NCI-H1105 (cell line): ENCODE measurements at places on chromosomes 7 and 10.
A peak's percentile ranks its signal among the peaks of the same experiment; 100 is the strongest.

DNA sequence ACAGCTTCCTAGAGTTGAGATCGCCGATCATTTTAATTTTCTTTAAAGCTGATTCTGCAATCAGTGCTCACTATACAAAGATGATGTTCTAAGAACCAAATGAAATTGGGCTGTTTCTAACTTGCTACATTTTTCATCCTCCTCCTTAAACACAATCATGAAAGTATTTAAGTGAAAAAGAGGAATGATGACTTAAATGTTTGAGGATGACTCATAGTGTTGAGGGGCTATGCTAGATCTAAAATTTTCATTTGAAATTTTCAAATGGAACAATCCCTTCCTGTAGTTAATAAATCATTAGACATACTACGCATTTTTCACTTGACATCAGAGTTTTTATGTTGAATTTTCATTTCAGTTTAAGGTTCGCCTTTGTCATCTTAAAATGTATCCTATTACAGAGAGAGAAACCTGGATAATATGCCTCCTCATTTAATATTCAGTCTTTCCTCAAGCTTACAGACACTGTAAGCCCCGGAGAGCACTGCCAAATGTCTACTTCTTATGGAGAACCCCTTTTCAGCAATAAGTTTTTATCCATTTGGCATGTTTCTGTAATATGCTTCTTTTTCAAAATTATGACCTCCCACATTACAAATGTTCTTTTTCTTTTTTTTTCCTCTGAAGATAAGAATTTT lies 499.6 kb downstream of the MAGI2 start:
- no peak for DNase-seq

DNA sequence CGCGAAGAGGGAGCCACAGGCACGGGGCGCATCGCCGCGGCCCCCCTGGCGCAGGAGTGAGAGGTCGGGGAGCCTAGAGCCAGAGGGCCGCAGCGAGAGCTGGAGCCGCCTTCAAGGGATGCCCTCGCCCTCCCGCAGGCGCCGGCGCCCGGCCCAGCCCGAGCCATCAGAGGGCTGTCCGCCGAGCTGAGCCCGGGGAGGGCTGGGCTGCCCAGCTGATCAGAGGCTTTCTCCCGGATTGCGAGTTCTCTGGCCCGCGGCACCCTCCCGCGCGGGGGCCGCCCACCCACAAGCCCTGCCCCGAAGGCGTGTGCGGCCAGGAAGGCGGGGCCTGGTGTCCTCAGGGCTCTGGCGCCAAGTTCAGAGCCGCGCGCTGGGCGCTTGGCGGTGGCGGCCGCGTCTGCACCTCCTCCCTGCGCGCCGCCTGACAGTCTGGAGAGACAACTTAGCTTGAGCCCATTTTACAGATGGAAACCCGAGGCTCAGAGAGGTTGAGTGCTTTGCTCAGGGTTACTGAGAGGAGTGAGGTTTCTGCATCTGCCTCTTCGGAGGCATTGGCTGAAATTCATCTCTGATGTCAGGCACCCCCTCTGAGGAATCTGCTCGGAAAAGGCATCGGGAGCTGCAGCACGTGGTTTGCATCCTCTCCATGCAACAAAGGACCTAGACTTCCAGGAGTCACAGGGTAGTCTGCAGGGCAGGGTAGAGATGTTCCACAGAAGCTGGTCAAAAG lies 3.8 kb upstream of the ANTXRL start:
- DNase-seq = no peak

DNA sequence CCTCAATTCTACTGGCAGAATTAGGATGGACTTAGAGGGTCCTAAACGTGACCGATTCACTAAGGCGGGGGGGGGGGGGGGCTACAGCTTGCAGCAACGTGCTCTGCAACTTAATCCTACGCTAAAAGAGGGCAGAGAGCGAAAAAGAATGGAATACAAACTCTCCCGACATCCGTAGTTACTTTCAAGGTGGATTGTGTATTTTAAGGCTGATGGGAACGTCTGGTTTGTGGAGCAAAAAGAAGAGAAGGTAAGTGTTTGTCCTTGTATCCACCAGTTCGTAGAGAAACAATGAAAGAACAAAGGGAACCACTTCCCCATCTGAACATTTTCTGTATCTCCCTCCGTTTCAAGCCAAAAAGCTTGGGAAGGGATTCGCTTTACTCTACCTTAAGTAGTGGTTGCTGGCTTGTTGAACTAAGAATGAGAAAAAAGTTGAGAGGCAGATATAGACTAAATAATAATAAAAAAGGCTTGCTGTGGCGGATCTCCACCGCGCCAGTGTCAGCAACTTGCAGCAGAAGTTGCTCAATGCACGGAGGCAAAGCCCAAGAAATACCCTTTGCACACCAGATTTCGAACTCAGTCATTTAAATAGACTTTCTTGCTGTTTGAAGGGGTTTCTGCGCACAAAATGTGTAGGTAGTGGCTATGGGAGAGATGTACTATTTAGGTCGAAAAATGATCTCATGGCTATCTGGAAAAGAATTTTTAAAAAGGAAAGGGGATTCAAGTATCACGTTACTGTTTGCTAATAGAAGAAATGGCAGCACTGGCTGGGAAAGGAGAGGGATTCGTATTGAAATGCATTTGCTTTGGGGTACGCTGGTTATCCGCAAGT lies 736 bp downstream of the SKIDA1 start:
- no peak for DNase-seq

DNA sequence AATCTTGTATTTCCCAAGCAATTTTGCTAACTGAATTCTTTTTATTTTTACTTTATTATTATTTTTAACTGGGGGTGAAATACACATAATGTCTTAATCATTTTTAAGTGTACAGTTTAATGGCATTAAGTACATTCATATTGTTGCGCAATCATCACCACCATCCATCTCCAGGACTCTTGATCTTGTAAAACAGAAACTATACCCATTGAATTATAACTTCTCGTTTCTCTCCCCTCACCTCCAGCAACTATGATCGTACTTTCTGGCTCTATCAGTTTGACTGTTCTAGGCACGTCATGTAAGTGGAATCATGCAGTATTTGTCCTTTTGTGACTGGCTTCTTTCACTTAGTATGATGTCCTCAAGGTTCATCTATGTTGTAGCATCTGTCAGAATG lies 108.8 kb downstream of the ARL5B start:
- no peak for DNase-seq

- DNase-seq = no peak
Observed at GRCh38 chr10:3423384-3423783, 250.8 kb upstream of the PITRM1 start.

- DNase-seq = no peak
Observed at GRCh38 chr10:22518167-22518724, 172.9 kb downstream of the SPAG6 start.

DNA sequence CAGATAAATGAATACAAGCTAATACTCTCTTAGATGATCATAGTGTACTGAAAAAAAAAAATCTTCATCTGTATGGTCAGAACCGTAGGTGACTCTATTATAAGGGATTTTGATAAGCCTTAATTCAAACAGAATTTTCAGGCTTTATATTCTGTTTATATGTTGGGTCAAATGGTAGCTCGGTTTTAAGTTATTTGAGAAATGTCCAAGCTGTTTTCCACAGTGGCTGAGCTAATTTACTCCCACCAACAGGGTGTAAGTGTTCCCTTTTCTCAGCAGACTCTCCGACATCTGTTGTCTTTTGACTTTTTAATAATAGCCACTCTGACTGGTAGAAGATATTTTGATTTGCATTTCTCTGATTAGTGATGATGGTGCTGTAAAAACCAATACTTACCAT lies 328.8 kb upstream of the MAGI2 start:
- DNase-seq = no peak

GRCh38 chr10:130820880-130821482 lies 490.5 kb downstream of the TCERG1L start:
- no peak for DNase-seq

DNA sequence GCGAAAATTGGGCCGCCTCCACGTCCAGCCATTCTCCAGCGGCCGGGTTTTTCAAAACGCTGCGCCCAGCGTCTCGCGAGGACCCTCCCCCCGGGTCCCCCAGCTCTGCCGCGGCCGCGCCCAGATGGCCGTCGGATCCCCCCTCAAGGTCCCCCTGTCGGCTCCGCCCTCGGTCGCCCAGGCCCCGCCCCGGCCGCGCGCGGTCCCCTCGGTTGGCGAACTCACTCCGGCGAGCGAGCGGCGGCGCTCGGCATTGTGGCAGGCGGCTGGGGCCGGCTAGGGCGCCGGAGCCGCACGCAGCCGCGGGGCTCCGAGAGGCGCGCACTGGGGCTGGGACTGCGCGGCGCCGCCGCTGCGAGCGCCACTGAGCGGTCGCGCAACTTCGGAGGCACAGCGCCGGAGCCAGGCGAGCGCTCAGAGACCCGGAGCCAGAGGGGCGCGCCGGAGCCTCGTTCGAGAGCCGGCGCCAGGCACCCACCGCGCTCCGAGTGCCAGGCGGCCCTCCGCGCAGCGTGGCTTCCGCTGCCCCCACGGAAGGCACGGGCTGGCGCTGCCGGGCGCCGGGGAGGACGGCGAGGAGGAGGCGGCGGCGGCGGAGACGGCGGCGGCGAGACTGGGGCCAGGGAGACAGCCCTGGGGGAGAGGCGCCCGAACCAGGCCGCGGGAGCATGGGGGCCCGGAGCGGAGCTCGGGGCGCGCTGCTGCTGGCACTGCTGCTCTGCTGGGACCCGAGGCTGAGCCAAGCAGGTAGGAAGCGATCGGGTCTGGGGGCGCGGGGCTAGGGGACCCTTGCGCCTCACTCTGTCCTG lies at the start of gene UNC5B:
Gene UNC5B, plus strand, starts transcription at position 253 of the 809 bp plus-strand sequence. Its CDS starts 416 bp downstream, at position 669.
- DNase-seq = peak; percentile 78
